Left kidney (tissue), 8 donors: ENCODE measurements at places on chromosomes 3 and 15. TPM values are rescaled to one million over a fixed set of nuclear protein-coding genes. Genes with fewer than 3 reads are reported as not detected.

Gene KLHL6
- polyA plus RNA-seq = 1.1 TPM

Gene ONECUT1
- 0.23 TPM for polyA plus RNA-seq

Gene CYP1A1
- polyA plus RNA-seq = not detected

Gene LTK
- polyA plus RNA-seq = 1.7 TPM

GRCh38 chr3:80391573-80391972 is 623.8 kb upstream of the ROBO1 start:
- no peak for DNase-seq

GRCh38 chr3:46659285-46659684 is 34.2 kb downstream of the ALS2CL start:
- DNase-seq = no peak

DNA sequence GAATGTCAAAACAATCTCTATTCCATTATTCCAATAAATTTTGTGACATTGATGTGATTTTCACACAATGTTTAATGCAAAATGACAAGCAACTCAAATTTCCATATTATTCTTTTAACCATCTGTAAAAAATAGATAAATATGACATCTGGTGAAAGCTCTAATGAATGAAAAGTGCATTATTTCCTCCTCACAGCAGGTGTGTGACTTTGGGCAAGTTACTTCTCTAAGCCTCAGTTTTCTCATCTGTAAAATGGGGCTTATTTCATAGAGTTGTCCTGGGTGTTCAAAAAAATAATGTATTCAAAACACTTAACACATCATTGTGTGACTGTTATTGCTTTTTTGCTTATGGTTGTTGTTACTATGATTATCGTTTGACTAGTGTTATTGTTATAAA is 70.4 kb downstream of the THBS1 start:
- no peak for DNase-seq

DNA sequence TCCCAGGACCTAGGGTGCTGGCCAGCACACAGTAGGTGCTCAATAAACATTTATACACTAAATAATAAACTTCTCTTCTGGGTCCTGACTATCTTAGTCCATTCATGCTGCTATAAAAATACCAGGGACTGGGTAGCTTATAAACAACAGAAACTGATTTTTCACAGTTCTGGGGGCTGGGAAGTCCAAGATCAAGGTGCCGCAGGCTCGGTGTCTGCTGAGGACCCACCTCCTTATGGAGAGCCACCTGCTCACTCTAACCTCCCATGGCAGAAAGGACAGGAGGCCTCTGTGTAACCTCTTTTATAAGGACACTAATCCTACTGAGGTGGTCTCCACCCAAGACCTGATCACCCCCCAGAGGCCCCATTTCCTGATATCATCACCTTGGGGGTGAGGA is 114.4 kb upstream of the IQSEC1 start:
- no peak for DNase-seq

- no peak for DNase-seq
Measured at GRCh38 chr3:12893247-12893646, 51.9 kb upstream of the RPL32 start.

DNA sequence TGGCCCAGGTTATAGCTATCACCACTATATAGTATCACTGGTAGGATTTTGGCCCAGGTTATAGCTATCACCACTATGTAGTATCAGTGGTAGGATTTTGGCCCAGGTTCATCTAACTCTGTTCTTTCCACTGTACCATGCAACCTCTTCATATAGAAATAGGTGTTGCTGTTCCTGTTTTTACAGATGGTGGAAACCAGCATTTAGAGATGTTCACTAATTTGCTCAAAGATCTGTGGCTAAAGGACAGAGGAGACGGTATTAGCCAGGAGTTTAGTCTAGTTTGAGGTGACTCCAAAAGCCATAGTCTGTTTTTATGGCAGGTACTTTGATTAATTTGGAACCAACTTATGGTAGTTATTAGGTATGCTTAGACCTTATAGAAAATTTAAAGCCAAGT is 3.1 kb downstream of the LRCH3 start:
- no peak for DNase-seq

Gene LNP1
- 6.8 TPM for polyA plus RNA-seq

Gene CX3CR1
- polyA plus RNA-seq = 4.7 TPM

DNA sequence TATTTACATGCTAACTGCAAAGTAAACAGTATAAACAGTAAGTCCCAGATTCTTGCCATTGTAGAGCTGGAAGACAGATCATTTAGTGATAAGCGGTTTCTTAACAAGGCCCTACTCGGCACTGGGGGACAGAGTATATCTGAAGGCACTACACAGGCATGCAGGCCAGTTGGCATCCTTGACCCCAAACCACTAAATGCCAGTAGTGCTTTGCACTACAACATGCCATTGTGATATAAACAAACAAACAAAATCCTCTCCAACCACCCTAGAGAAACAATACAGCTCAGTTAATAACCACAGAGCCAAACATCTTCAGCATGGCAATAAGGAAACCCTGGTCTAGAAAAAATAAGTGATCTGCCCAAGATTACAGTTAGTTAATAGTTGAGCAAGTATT is 5.3 kb downstream of the AQR start:
- DNase-seq = no peak

Gene SEMA5B
- 28.1 TPM for polyA plus RNA-seq

Gene HYAL1
- polyA plus RNA-seq = 6.5 TPM

Gene GPR149
- not detected for polyA plus RNA-seq

GRCh38 chr15:96079041-96079440 is 251.5 kb upstream of the NR2F2 start:
- DNase-seq = no peak

DNA sequence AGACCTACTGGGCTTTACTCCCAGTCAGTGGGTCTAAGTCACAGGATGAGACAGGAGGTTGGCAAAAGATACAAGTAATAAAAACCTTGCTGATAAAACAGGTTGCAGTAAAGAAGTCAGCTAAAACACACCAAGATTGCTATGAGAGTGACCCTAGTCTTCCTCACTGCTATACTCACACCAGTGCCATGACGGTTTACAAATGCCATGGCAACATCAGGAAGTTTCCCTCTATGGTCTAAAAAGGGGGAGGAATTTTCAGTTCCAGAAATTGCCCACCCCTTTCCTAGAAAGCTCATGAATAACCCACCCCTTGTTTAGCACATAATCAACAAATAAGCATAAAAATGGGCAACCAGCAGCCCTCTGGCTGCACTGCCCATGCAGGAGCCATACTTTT is 966.7 kb upstream of the ROBO1 start:
- DNase-seq = no peak

GRCh38 chr15:35567392-35567791 is 21.4 kb upstream of the DPH6 start:
- DNase-seq = no peak

DNA sequence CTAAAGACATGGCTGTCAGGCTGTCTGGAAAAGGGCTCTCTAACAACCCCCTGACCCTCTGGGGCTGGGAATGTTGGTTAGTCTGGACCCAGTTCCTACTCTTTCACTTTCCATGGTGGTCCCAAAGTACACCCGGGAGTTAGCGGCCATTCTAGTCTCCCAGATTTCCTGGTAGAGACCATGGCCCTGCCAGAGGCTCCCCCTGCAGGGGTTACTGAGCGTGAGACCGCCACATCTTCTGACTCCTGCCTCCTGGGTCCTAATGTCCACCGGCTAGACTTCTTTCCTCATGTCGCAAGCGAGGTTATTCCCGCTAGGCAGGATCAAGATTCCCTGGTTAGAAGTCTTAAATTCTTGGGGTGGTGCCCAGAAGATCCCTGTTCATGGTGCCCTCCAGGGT is 540.0 kb upstream of the ROBO1 start:
- DNase-seq = no peak

Gene TEX9
- polyA plus RNA-seq = 36.9 TPM

GRCh38 chr3:70531063-70531657 is 218.7 kb upstream of the MDFIC2 start:
- DNase-seq = peak; percentile 47

DNA sequence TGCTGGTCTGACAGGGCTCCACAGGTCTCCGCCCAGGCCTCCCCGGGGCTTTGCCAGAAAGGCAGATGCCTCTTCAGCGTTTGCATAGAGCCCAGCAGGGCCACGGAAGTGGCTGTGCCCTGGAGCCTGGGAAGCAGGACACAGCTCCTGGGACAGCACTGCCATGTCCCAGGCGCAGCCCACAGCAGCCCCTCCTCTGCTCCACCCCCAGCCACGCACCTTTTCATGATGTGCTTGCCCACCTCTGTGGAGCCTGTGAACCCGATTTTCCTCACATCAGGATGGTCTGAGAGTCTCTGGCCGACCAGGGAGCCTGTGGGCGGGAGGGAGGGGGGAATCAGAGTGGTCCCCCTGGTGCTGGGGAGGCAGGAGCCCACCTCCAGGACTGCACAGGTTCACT is 33.9 kb upstream of the SLC41A3 start:
- no peak for DNase-seq

- no peak for DNase-seq
Measured at GRCh38 chr3:73563896-73564582, 60.7 kb downstream of the PDZRN3 start.

Gene LRRFIP2
- polyA plus RNA-seq = 47.7 TPM

DNA sequence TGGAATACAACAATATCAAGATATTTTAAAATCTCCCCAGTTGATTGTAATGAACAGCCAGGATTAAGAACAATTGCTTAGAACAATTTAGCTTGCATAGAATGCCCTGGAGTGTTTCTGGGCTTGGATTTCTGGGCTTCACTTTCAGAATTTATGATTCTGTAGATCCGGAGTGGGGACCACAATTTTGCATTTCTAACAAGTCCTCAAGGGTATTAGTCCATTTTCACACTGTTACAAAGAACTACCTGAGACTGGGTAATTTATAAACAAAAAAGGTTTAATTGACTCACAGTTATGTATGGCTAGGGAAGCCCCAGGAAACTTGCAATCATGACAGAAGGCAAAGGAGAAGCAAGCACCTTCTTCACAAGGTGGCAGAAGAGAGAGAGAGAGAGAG is 54.3 kb upstream of the MYRIP start:
- DNase-seq = no peak

DNA sequence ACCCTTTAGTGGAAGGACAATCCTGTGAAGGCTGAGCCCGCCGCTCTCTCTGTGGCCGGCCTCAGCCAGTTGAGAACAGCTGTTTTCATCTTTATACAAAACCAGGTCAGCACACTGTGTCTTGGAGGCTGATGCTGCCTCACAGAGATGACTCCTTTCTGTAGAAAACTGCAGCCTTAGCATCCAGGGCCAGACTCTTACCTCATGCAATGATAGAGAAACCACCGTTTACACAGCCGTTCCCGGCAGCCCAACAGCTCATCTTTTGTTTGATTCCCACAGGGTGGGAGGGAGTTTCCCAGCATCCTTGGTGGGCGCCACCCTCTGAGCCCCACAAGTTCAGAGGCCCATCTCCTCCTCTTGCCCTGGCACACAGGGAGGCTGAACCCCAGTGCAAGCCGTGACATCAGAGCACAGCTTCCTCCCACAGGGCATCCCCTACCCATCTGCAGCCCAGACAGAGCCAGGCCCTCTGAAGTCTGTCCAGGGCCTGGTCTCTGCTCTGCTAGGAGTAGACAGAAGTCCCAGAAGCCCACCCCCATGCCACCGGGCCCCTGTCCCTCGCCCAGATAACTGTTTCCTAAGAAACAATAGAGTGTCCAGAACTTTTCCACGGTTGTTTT is 105.0 kb downstream of the LRRK1 start:
- no peak for DNase-seq

DNA sequence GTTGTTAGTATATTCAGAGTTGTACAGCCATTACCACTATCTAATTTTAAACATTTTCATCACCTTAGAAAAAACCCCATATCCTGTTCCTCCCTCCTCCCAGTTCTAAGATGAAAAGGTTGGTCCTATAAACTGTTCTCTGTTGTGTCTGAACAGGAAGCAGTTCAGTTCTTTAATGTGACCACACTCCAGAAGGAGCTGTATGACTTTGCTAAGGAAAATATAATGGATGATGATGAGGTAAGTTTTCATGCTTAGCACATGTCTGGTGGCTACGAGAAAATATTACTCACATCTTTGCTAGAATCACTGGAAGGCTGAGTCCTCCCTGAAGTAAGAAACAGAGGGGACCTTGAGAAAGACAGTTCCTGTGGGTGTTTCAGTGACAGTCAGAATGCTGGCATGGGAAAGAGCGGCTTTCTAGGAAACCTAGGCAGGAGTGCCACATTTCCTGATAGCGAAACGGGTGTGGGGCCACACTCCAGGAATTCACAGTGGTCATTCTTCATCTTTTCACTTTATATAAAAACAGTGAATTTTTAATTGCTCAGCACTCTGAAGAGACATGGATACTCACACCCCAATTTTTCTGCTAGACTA is 20.3 kb downstream of the CRTAP start:
- no peak for DNase-seq

DNA sequence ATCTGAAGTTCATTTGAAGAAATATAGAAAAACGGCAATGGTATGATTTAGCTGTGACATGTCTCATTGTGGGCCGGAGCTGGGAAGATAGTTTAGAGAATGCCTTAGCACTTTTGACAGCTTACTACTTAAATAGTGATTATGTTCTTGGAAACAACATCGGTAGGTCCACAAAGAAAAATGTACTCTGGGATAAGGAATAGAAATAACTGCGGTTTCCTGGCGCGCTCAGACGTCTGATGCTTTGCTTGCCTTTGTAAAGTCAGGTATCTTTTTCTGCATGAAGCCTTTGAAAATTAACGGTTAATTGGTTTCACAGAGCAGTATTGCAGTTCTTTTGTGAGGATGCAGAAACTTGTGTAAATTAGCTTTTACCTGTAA is 1.4 kb downstream of the USP3 start:
- no peak for DNase-seq
